ENCODE measurements at places on chromosomes 6 and 20.

DNA sequence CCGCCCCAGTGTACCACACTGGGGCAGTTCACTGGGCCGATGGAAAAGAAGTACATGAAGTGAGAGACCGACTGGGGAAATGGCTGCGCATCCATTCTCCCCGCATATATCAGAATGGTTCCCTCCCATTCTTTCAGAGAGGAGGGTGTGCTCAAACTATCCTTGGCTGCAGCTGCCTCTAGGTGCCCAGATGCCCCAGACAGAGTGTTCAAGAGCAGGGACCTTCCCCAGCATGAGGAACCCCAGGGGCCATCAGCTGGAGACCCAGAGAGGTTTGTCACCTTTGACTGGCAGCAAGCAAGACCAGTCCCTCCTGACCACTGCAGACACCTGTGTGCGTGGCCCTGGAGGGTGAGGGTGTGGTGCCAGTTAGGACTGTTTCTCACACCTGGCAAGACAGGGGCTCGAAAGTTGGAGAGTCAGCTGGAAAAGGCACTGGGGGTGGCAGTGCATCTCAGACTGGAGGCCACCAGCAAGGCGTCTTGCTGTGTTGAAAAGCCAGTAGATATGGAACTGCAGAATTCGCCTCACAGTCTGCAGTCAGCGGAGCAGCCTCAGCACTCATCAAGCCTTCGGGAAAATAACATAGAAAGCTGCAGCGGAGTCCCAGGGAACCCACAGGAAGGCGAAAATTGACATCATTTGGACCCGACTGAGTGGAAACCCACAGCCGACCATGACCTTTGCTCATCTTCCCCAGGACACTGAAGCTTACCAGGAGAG is 76.7 kb downstream of the GPR6 start:
- no peak for DNase-seq

GRCh38 chr6:37024656-37025337 is 19.3 kb downstream of the FGD2 start:
- DNase-seq = no peak

- no peak for DNase-seq
These were observed 50.8 kb upstream of the DSN1 start for GRCh38 chr20:36824142-36824940.

GRCh38 chr6:50990750-50991446 is 172.2 kb downstream of the TFAP2B start:
- no peak for DNase-seq

DNA sequence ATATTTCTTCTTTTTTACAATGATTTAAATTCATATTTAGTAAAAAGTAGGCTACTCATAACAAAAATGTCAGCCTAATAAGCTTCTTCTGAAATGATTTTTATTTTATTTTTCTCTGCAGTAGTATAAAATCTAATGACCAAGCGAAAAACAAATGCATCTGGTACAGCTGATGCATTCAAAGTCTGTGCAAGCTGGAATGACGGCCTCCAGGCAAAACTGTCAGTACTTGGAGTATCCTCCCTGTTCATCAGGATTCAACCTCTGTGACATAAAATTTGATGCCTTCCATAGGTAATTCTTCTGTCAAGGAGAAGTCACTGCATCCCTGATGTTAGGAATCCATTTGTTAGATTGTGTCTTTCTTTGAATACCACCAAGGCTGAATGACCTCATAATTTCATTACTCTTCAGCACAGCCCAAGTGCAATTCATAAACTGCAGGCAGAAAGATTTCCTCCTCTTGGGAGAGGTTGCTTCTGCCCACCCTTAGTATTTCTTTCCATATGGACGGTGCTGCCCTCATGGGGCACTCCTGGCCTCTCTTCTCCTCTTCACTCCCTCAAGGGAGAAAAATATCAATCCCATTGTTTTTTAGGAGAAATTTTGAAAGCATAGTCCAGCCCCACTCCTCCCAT is 146.4 kb upstream of the STXBP5 start:
- no peak for DNase-seq

- DNase-seq = no peak
These were observed 88.9 kb upstream of the ECI2 start for GRCh38 chr6:4224067-4224978.

DNA sequence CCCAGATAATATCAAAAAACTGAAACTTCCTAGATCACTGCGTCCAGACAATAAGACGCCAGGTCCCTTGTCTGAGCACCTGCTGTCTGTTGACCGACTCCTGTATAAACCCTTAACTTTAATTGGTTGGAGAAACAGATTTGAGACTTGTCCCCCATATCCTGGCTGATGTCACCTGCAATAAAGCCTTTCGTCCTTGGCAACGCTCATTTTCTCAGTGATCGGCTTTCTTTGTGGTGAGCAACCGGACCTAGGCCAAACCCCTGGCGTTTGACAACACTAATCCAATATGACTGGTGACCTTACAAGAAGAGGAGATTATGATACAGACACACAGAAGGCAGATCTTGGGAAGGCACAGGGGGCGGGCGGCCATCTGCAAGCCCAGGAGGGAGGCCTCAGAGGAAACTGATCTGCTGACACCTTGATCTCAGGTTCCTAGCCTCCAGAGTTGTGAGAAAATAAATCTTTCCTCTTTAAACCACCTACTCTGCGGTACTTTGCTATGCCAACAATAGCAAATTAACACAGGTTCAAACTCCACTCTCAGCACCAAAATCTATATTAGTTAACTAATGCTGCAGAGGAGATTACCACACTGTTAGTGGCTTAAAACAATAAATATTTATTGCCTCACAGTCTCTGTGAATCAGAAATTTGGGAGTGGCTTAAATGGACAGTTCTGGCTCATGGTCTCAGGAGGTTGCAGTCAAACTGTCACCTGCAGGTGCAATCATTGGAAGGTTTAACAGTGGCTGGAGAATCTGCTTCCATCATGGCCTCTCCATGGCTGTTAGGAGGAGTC is 178.7 kb downstream of the OTOR start:
- DNase-seq = no peak

DNA sequence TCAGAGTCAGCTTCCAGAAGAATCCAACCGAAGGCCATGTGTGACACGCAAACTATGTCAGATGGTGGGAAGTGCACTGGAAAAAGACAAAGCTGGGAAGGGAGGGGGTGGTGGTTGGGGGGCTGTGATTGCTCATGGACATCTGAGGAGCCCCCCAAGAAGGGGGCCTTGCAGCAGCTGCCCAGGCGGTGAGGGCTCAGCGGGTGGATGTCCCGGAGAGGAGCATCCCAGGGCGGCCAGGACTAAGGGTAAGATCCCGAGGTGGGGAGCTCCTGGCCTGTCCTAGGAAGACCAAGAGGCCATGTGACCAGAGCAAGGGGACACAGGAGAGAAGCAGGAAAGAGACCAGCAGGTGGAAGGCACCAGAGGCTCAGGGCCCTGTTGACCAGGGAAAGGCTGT is 299.5 kb downstream of the PREX1 start:
- no peak for DNase-seq

- DNase-seq = no peak
These were observed 730.7 kb downstream of the RFPL4B start for GRCh38 chr6:113077794-113078193.

DNA sequence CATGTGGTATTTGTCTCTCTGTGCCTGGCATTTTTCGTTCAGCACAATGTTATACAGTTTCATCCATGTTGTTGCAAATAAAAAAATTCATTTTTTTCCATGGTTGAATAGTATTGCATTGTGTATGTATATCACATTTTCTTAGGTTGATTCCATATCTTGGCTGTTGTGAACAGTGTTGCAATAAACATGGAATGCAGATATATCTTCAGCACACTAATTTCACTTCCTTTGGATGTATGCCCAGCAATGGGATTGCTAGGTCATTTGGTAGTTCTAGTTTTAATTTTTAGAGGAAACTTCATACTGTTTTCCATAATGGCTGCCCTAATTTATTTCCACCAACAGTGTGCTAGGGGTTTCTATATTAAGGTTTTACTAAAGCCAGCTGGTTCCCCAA is 52.6 kb downstream of the GFRAL start:
- DNase-seq = no peak

DNA sequence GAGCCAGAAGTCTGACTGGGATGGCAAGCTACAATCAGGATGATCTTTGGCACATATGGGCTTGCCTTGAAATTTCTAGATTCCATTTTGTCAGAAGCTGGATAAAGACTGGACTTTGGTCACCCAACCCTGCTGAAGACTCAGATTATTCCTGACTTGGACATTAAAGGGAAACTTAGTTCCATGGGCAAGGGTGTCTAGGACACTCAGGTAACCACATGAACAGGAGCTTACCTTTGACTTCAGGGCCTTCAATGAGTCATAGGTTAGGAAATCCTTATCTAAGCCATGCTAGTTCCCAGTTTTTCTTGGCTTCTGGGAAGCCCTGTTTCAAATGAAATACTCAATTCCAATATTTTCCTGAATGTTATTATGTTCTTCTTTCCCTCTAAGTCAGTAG is 28.5 kb upstream of the IFNGR1 start:
- no peak for DNase-seq

GRCh38 chr20:2402271-2402980 is 21.7 kb downstream of the TGM6 start:
- DNase-seq = no peak

DNA sequence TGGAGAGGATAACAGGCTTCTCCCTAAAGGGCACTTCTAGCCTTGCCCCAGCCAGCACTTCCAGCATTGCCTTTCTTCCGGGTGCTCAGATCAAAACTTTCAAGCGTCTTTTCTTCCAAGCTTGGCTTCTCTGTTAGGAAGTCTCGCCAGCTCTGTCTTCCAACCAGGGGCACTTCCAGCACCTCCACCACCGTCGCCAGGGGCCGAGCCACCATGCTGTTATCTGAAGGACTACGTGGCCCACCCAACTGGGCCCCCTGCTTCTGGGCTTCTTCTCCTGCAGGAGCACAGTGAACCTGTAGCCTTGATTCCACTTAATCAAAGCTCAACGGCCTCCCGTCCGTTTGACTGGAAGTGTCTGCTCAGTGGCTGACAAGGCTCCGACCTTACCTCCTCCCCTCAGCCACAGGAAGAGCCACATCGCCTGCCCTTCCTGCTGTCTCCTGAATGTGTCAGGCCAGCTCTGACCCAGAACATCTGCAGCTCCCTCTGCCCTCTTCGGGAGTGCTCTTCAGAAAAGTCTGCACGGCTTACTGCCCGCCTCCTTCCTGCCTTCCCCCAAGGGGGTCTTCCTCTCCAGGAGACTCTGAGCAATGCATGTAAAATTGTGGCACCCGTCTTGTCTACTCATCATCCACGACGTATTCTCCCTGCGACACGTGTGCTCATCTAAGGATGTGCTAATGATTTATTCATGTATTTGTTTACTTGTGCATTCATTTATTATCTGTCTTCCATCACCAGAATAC is 527.0 kb downstream of the CDH26 start:
- no peak for DNase-seq

GRCh38 chr6:19699932-19700331 is 137.2 kb upstream of the ID4 start:
- no peak for DNase-seq

DNA sequence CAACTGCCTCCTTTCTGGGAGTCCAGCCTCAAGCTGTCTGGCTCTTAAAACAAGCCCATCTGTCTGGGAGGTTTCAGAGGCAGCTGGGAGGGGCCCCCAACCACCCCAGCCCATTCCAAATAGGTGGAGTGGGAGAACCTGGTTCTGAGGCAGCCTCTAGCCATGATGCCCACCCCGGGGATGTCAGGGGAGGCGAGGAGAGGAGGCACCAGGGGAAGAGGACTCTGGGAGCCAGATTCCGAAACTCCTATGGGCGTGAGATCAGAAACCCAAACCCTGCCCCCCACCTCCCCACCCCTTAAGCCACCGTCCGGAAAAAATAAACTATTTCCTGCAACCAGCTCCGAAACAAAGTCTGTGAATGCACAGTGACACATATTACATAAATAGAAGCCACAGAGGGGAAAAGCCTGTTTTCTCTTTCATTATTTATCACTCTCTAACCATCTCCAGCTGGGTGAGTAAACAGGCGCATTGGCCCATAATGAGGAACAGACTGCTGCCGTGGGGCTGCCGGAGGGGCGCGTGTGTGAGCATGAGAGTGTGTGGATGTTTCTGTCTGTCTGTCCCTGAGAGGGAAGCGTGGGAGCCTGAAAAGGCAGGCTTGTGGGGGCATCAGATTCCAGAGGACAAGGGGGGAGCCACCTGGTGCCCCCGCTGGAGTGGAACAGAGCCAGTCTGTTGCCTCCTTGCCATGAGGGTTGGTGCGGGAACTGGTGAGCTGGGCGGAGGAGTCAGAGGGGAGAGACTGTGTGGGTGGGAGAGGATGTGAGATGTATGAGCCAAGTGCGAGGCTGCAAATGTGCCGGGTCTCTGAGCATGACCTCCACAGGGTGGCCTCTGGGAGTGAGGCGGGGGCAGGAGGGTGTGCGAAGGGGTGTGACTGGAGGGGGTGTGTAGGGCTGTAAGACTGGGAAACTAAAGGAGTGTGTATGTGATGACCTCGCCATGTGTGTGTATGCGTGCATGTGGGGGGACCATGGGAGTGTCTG is 14.3 kb upstream of the FOXP4 start:
- DNase-seq = no peak

DNA sequence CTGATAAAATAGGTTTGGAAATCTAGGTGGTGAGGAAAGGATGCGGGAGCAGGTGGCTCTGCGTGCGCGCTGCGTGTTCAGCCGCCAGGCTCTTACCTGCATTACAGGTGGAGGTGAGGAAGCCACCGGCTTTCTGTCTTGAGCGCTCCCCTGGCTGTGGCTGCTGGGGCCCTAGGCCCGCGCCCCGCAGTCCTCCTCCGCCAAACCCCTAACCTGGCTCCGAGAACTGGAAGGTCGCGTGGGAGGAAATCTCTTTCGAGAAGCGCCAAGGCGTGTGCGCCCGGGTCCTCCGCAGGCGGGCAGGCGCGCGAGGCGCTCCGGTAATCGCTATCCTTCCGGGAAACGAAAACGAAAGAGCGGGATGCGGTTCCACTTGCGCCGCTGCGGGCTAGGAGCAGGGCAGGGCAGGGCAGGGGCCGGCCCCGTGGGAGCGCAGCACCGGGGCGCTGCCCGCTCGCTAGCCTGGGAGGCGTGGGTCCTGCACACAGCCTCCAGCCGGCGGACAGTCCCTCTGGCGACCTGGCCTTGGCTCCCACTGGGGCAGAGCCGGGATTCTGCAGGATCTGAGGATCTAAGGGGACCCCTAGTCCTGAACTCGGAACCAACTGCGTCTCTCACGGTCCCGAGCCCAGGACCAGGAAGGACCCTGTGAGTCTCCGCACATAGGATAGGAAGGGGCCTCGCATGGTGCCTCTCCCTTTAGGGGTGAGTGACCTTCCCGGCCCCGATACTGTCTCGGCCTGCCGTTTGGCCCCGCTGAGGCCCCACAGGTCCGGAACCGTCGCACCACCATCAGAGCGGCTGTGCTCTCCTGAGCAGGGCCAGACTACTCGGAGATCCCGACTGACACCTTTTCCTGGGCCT is at the start of gene ETV7:
TSS of gene ETV7 (minus strand) at position 230 of the 864 bp plus-strand sequence. CDS start at position 102, 128 bp downstream.
- DNase-seq = peak; percentile 80

DNA sequence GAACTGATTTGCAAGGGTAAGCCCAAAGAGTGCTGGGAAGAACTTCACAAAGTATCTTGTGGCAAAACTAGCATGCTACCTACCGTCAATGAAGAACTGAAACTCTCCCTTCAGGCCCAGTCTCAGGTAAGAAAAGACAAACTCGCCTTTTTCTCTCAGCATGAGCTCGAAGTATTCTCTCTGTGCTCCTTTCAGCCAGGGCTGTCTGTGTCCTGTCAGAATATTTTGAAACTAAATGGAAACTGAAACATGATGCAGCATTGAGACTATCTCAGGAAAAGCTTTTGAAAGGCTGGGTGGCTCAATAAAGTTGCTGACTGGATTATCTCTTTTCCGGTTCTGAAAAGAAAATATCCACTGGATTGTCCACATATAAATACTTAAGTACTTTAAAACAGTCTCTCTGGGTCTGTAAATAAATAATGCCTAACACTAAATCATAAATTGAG is 696 bp downstream of the CALHM5 start:
- DNase-seq = no peak

GRCh38 chr6:26105109-26105730 is 18.0 kb downstream of the HFE start:
- DNase-seq = no peak

Data from upper lobe of right lung (tissue), 1 donor.